SK-N-SH treated with all-trans-retinoic acid at 6 μM for 48 hours (cell line): ENCODE measurements at places on chromosomes 2 and 18.
A peak's percentile ranks its signal among the peaks of the same experiment; 100 is the strongest.

DNA sequence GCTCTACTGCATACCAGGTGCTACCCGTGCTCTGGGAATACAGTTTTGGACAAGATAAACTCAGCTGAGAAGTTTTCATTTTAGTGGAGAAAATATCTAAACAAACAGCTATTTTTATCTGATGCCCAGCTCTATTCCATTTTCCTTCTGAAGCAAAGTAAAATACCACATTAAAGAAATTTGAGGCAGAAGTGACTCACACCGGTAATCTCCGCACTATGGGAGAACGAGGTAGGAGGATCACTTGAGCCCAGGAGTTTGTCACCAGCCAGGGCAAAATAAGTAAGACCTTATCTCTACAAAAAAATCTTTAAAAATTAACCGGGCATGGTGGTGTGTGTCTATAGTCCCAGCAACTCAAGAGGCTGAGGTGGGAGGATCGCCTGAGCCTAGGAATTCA, 416.2 kb upstream of the LYPD1 start:
- ATAC-seq = peak; percentile 63

- no peak for ATAC-seq
Measured at GRCh38 chr2:127581516-127582490, 46.3 kb downstream of the MYO7B start.

- ATAC-seq = peak; percentile 20
Measured at GRCh38 chr2:218400167-218400929, 680 bp downstream of the CTDSP1 start.

DNA sequence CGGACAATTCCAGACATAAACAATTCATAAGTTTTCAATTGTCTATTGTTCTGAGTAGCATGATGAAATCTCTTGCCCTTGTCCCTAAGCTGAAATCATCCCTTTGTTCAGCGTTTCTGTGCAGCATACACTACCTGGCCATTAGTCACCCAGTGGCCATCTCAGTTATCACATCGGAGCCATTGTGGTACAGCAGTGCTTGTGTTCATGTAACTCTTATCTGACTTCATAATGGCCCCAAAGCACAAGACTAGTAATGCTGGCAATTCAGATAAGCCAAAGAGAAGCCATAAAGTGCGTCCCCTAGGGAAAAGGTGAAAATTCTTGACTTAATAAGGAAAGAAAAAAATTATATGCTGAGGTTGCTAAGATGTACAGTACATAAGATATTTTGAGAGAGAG, 127.2 kb downstream of the FHOD3 start:
- ATAC-seq = peak; percentile 28; the same call in 1 of the 3 replicates

DNA sequence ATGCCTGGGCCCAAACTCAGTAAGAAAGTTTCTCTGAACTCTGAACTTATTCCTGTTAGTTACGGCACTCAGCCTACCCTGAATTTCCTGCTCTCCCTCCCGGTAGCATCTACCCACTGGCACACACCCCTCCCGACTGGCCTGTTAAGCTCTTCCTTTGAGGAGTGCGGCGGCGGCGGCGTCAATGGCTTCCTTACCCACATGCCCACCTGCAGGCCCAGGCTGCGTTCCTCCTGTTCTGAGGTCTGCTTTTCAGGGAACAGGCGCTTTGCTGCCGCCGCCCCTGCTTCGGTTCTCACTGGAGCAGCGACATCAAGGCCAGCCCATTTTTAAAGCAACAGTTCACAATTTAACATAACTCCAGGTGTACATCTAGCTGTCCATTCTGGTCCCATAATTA, 432.4 kb downstream of the DCDC2C start:
- ATAC-seq = no peak

GRCh38 chr2:88248280-88248828, 78.2 kb downstream of the THNSL2 start:
- no peak for ATAC-seq

DNA sequence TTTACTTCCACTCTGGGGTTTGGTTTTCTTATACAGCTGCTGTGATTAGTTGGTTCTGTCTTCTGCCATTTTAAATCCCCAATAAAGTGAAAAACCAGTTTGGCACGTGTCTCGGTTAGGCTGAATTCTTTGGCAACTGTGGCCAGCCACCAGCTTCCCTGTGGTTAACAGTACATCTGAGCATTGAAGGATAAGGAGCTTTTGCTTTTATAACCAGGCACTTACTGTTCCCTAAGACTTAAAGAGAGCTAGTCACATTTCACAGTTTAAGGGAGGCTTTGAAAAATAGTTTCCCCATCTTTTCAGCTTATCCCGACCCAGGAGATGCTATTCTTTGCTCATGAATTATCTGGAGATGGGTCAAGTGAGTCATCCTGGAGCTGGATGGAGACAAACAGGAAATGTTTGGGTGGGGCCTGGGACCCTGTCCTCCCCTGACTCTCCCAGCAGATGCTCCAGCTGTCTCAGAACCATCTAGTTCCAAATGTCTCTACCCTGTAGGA, 57.3 kb upstream of the EML6 start:
- ATAC-seq = peak; percentile 59

DNA sequence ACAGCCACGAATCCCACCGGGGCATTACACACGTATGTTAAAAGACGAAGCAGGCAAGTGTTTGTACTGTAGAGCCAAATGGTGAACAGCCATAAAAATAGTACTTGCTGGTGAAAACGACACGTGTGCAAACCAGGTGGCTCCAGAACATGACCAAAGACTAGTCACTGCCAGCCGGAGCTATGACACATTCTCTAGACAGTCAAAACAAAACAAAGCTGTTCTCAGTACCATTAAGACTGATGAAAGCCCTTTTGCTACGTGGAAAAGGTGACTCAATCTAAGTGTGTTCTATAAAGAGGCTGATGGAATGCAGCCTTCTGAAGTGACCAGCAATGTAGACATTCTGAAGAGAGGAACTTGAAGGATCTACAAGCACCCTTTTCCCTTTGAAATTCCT, 367.7 kb upstream of the NETO1 start:
- ATAC-seq = no peak

- ATAC-seq = no peak
Measured at GRCh38 chr18:74498712-74499627, 2.8 kb downstream of the CNDP2 start.

- no peak for ATAC-seq
Measured at GRCh38 chr2:60868589-60869273, 12.6 kb upstream of the REL start.

DNA sequence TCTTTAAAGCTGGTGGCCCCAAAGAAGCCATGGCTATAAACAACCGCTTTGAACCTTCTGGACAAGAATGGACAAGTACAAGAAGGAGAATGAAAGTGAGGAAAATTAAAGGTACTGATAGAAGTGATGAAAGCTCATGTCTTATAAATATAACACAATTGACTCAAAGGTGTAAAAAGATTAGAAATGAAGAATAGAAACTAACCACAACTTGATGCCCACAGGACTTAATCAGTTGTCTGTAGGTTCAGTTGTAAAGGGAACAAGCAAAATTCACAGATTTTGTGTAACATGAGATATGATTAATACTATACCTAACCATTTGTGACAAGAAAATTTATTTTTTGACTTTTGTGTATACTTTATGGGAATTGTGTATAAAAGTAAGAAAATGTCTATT, 135.7 kb downstream of the NUP35 start:
- ATAC-seq = no peak

DNA sequence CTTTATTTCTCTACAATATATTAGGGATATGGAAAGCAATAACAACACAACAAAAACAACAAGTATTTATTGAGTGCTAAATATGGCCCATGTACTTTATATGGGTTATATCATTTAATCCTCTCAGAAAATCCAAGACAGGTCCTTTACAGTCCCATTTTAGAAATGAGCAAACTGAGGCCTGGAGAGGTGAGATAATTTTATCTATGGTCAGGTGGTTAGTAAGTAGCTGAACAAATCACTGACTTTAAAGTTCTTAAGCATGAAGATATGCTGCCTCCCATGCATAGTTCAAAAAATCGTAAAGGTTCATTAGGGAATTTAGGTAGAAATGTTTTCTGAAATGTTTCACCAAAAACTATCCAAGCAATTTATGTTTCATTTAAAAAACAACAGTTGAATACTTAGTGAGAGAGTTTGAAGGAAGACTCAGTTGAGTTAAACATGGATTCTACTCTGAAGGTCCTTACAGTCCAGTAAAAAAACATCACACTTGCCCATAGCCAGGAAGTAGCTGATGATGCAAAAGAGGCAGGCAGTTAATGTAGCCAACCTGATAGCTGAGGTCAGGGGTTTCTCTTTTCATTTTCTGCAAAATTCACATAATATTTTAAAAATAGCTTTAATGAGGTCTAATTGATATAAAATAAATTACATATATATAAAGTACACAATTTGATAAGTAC, 7.6 kb upstream of the NFE2L2 start:
- ATAC-seq = no peak

GRCh38 chr2:193816008-193816407, 1621.3 kb upstream of the TMEFF2 start:
- no peak for ATAC-seq

DNA sequence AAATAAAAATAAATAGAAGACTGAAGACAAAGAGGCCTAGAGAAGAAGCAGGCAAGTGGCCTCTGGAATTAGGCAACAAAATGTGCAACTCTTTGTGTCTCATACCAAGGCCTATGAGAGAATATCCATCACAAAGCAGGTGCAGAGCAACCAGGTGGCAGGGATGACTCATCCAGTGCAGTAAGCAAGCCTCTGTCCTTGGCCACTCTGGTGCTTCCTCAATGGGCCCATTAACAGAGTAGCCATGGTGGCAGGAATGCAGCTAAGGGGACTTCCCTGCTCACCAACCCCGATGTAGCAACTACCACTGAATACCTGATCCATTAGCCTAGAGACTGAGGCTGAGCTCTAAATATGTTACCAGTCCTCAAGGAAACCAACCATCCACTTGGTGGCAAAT, 11.0 kb upstream of the EPG5 start:
- ATAC-seq = no peak

- no peak for ATAC-seq
Measured at GRCh38 chr2:237222601-237223041, 136.9 kb downstream of the COPS8 start.

DNA sequence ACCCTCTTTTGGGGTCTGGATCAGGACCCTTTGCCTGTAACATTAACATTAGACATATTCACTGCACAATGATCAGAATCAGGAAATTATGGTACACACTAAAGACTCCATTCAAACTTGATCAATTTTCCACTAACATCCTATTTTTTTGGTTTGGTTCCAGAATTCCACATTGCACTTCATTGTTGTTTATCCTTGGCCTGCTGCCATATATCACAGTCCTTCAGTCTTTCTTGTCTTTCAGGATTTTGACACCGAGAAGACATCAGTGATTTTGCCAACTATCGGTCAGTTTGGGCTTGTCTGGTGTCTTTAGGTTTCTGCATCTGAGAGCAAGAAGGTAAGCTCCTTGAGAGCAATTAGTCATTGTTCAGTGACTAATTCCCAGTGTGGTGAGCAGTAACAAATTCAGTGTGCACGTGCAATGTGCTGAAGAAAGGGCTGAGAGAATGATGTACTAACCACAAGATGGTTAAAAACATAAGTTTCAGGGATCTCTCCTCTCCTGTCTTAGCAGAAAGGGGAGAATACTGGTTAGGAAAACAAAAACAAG, 23.5 kb downstream of the MARCHF4 start:
- ATAC-seq = peak; percentile 24; the same call in 2 of the 3 replicates

DNA sequence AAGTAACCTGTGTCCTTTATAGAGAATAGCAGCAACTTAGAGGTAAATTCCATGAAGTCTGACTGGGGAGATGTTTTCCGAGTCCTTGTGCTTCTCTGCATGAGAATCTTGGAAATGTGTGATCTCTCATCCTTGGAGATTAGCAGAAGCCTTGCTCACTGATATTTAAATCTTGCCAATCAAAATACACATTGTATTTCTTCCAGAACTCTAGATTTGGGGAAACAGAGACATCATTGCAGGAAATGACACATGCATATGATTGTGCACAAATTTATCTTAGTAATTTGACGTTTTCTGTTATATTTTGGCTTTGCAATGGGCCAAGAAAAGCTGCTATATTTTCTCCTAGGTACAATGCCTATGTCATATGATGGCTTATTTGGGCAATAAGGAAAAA, 182.6 kb downstream of the ZNF804A start:
- no peak for ATAC-seq

GRCh38 chr18:58221060-58221725, 177.2 kb downstream of the NEDD4L start:
- ATAC-seq = no peak; the same call in 2 of the 3 replicates

- ATAC-seq = peak; percentile 50
Measured at GRCh38 chr2:167293172-167293781, 405.0 kb downstream of the XIRP2 start.

DNA sequence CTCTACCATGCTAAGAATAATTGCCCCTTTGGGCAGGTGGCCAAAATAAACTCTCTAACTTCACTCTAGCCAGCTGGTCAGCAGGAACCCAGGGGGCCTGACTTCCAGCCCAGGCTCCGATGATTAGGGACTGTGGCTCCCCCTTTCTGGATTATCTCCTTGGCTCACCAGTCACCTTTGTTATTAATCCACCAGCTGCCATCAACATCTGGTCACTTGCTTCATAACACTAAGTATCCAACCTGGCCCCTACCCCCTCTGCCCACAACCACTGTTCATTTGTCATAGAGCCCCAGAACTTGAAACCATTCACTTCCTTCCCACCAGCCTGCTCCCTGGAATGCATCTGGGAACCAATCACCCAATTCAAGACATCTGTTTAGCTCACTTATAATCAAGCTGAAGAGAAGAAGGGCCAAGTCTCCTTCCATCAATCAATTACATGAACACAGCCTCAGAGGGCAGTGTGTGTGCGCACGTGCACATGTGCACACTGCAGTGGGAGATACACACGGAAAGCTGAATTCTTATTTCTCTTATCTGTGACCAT, 215.1 kb downstream of the ALK start:
- ATAC-seq = no peak

DNA sequence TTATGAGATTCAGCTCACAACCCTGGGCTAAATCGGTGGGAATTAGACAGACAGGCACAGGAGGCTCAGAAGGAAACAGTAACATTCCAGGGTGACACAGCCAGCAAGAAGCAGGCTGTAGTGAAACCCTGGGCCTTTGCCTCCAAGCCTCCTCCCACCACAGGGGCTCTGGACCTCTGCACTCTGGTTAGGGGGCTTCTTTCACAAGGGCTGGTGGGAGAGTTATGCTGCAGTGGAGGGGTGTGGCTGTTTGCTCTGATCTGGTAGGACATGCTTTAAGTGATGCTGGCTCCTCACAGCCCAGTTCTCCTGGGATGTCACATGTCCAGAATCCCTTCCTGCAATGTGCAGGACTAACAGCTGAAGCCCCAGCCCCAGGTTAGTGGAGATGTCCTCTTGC, 109.9 kb downstream of the TGFA start:
- no peak for ATAC-seq
